NCI-H2107 (cell line): ENCODE measurements at places on chromosomes 11 and 22.

- no peak for DNase-seq
These were observed 16.4 kb downstream of the USP2 start for GRCh38 chr11:119365071-119365591.

GRCh38 chr11:95916049-95916448, 7.9 kb downstream of the MTMR2 start:
- no peak for DNase-seq

GRCh38 chr11:109858152-109858551, 235.0 kb upstream of the ZC3H12C start:
- DNase-seq, result no peak

DNA sequence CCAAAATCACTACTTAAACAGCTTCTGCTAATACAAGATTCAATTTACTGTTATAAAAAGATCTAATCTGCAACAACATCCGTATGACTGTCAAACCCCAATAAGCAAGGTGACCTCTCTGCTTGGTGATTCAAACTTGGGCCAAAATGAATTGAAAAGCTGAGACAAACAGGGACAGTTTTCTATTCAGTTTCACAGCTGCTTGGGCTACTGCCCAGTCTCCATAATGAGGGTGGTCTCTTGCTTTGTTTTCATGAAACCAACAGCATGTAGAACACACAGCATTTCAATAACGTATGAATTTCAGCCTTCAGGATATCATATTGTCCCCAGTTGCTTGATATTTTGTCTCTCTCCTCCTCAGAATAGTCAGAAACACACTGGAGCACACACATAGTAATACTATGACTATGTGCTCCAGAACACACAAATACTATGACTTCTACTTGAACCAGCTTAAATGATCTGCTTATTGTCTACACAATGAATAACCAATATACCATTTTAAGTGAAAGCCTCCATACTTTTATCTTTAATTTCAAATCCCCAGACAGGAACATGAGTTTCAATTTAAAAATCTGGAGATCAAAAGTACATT, 285.0 kb downstream of the TTC28 start:
- no peak for DNase-seq

DNA sequence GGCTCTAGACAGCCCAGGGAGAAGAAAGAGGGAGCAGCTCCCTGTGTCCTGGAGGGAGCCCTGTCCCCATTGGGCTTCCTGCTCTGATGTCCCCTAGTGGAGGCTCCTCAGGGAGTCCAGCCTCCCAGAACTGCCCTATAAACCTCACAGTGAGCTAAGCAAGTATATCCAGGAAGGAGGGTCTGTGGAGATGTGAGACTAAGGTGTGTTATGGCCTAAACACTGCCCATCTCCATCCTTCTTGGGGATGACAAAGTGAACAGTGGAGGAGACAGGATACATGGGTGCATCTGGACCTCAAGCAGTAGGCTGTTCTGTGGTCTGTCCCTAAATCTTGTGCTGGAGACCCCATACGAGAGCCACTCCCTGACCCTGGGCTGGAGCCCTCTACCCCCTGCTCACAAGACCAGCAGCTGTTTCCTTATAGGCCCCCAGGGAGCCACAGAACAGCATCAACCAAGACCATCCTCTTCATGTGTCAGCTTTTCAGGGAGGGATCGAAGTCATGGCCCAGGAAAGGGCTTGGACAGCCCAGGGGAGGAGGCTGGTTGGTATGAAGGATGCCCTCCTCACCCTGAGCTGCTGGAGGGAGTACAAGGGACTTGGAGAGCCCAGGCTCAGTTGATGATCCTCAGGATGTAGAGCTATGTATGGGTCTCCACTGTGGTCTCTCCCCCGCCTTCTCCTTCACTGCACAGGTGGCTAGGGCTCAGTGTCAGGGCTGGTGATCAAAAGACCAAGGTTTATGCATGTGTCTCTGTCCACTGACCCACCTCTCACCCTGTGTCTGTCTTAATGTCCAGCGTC, 49.7 kb upstream of the TOP3B start:
- DNase-seq, result no peak

- DNase-seq, result no peak
These were observed 243.8 kb downstream of the TMEM135 start for GRCh38 chr11:87281496-87281895.

DNA sequence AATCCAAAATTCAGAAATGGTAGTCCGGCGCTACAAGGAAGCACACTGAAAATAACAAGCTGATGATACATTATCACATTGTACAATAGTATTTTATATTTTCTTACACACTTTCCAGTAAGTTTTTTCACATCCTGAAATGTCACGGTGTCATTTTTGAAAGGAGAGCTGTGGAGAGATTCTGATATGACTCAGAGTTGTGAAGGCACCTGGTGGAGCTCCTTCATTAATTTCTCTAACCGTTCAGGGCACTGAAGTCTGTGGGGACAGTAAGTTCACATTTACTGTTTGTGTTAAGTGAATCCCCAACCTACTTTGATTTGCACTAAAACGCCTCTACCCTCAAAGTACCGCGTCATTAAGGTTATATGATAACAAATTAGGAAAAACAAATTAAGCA, 13.3 kb downstream of the LDHAL6A start:
- no peak for DNase-seq

- no peak for DNase-seq
These were observed 53.9 kb downstream of the USP47 start for GRCh38 chr11:11895672-11896071.

GRCh38 chr11:87338046-87338639, 300.4 kb downstream of the TMEM135 start:
- DNase-seq, result no peak

- no peak for DNase-seq
These were observed at the start of gene FGF4 for GRCh38 chr11:69775163-69775755. FGF4 (minus strand) TSS chr11:69775341; CDS start chr11:69775084, 257 bp downstream.

DNA sequence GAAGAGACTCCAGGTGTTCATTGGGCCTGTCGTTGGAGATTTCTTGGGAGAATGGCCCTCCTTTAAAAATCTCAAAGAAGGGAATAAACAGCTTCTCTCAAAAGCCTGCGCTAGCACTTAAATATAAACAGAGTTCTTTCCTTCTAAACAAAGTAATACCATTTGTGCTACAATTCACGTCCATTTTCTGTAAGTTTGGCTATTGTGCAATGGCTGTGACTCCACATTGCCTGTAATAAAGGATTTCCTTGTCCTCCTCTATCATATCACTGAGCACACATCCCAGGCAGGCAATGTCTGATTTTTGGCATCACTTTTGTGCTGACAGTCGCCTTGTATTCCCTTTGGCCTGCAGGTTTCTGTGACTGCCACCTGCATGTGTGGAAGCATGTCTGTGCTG, 4.9 kb upstream of the ADAMTS8 start:
- no peak for DNase-seq

DNA sequence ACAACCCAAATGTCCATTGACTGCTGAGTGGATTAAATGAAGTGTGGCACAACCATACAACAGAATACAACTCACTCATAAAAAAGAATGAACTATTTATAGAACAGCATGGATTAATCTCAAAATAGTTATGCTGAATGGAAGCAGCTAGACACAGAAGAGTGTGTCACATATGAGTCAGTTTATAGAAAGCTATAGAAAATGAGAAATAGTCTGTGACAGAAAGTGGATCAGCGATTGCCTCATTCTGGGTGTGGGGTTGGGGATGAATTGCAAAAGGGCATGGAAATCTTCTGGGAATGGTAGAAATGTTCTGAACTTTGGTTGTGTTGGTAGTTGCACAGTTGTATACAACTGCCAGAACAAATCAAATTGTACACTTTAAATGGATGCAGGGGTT, 37.4 kb downstream of the PRR5L start:
- DNase-seq, result no peak

DNA sequence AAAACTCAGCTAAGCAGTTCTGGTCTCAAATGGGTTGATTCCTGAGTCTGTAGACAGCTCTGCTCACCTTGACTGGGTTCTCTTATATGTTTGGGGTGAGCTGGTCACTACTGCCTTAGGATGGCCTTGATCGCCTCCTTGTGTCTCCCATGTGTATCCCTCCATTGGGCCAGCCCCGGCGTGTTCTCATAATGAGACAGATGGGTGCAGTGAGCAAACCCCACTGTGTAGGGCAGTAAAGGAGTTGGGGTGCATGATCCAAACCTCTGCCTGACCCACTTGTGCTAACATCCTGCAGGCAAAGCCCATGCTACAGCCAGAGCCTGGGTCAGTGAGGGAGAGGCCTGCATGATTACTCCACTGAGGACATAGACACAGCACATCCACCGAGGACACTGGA, 657.6 kb downstream of the BRD1 start:
- no peak for DNase-seq

DNA sequence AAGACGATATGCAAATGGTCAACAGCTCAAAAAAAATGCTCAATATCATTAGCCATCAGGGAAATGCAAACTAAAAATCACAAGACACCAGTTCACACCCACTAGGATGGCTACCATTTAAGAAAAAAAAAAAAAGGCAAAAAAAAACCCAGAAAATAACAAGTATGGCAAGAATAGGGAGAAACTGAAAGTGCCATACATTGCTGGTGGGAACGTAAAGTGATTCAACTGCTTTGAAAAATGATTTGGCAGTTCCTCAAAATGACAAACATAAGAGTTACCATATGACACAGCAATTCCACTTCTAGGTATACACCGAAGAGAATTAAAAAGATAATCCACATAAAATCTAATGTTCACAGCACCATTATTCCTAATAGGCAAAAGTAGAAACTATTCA, 47.5 kb downstream of the PICALM start:
- DNase-seq, result no peak

DNA sequence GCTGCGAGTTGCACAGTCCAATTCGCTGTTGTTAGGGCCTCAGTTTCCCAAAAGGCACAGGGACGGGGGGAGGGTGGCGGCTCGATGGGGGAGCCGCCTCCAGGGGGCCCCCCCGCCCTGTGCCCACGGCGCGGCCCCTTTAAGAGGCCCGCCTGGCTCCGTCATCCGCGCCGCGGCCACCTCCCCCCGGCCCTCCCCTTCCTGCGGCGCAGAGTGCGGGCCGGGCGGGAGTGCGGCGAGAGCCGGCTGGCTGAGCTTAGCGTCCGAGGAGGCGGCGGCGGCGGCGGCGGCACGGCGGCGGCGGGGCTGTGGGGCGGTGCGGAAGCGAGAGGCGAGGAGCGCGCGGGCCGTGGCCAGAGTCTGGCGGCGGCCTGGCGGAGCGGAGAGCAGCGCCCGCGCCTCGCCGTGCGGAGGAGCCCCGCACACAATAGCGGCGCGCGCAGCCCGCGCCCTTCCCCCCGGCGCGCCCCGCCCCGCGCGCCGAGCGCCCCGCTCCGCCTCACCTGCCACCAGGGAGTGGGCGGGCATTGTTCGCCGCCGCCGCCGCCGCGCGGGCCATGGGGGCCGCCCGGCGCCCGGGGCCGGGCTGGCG, at the start of gene BCR:
TSS of gene BCR (plus strand) at position 209 of the 592 bp plus-strand sequence. CDS start 452 bp downstream, outside the sequence.
- no peak for DNase-seq

GRCh38 chr11:66072518-66072917, 2.4 kb downstream of the PACS1 start:
- no peak for DNase-seq

DNA sequence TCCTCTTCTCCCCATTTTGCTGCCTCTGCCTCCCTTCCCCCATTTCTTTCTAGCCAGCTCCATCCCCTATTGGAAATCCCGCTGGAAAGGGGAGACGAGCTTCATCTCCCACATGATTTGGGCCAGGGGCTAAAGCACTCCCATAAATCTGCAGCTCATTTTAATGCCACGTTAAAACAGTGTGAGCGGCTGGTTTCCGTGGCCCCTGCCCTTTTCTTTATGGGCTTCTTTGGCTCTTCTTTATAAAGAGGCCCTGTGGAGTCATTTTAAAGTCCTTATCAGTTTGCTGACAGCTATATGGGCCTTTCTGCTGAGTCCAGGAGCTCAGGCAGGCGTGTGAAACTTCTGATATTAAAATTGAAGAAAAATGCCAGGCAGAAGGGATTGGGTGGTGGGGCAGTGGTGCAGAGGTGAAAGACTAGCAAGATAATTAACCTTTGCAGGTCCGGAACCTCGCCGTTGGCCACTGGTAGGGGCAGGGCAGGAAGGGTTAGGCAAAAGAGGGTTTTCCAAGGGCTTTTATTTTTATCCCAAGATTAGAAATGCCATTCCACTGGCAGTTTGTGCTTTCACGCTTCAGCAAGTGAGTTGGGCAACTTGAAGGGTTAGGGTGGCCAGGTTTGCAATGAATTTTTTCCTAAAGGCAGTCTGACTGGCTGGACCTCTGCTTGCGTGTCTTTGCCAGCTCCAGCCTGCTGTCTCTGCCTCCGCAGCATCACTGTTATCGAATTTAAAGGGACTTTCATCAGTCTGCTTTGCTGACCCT, 44.3 kb downstream of the EXT2 start:
- DNase-seq, result no peak

GRCh38 chr11:44252999-44253602, 56.8 kb downstream of the ALX4 start:
- no peak for DNase-seq

DNA sequence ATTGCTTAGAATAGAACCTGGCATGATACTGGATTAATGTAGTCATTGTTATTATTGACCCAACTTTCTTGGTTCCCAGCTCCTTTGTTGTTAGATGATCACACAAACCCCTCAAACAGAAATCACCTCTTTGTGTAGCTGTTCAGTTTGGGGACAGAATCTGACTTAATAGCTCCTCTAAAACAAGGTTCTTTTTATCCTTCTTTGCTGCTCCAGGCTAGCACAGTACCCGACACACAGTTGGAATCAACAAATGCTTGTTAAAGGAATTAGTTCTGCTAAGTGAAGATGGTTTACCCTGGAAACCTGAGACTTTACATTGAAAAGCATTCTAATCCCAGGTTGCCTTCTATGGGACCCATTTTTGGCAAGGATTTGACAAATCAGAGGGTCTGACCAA, 43.9 kb downstream of the GAB2 start:
- DNase-seq, result no peak

DNA sequence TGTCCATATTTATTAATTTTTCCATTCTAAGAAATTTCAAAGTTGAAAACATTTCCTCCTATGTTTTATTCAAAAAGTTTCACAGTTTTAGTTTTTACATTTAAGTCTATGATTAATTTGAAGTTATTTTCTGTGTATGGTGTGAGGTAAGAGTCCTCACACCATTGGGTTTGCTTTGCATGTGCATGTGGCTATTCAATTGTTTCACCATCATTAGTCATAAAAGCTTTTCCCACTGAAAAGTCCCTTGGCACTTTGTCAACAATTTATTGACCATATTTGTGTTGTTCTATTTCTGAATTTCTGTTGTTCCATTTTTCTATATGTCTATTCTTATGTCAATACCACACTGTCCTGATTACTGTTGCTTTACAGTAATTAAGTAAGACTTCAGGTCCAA, 186.5 kb downstream of the KIF18A start:
- no peak for DNase-seq
